ENCODE measurements at places on chromosomes 7 and 10.
A peak's percentile ranks its signal among the peaks of the same experiment; 100 is the strongest.

GRCh38 chr7:153354071-153354470 is 594.5 kb downstream of the ACTR3B start:
- DNase-seq = no peak

- peak; percentile 55 for DNase-seq
These were observed 23.9 kb upstream of the CALD1 start for GRCh38 chr7:134755422-134756022.

- DNase-seq = no peak
These were observed 36.4 kb upstream of the CD36 start for GRCh38 chr7:80601999-80602398.

- DNase-seq = no peak
These were observed 61.8 kb upstream of the DOCK1 start for GRCh38 chr10:126843299-126843934.

DNA sequence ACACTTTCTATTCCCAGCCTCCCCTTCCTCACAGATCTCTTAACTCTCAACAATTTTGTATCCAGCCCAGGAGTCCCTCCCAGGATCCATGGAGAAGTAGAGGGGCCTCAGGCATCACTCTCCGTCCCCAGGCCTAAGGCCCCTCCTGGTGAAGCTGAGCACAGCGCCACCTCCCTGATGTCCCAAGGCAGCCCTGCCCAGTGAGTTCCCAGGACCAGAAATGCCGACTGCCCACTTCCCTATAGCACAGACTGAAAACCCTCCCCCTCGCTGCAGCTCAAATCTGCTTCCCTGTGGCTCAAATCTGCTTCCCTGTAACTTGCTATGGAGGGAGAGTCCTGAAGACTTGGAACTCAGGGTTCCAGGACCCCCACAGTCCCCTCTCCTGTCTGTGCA is 35.6 kb downstream of the YKT6 start:
- peak; percentile 46 for DNase-seq

DNA sequence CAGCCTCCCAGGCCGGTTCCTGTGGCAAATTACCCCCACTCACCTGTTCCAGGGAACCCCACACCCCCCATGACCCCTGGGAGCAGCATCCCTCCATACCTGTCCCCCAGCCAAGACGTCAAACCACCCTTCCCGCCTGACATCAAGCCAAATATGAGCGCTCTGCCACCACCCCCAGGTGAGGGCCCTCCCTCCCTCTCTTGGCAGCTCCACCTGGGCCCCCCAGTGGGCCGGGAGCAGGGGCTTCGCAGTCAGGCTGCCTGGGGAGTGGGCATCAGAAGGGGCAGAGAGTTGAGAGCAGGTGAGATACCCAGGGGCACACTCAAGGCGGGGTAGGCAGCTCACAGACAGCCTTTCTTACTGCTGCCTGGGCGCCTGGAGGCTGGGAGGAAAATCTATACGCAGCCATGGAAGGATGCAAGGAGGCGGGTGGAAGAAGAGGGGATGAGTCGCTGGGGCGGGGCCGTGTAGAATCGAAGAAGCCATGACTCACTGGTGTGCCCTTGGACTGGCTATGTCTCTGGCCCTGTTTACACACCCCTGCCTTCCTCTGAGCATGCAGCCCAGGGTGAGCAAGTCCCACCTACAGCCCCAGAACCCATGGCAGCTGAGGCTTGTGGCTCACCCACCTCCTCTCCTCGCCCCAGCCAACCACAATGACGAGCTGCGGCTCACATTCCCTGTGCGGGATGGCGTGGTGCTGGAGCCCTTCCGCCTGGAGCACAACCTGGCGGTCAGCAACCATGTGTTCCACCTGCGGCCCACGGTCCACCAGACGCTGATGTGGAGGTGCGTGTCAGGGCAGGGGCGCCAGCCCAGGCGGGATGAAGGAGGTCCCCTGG is 48.6 kb upstream of the PPIF start:
- peak; percentile 92 for DNase-seq

Measured in suppressor macrophage treated with lipopolysaccharide for 4 hours (primary cell).